Activated CD4-positive, alpha-beta memory T cell treated with anti-CD3 and anti-CD28 coated beads for 36 hours (primary cell): ENCODE measurements at places on chromosomes 7 and 10. TPM values are rescaled to one million over a fixed set of nuclear protein-coding genes. Genes with fewer than 3 reads are reported as not detected.

GRCh38 chr7:63093481-63093880 lies 905.2 kb upstream of the ZNF722 start:
- no peaks in the 10 kb centered on the region for H3K4me1 ChIP-seq
- H3K4me3 ChIP-seq, result no peak overlapping the region
- H3K27me3 ChIP-seq, result no peaks in the 10 kb centered on the region
- no peak overlapping the region for H3K27ac ChIP-seq

The ANKRD61 gene
- total RNA-seq, result 0.33 TPM

GRCh38 chr10:62577666-62578291 lies 203.6 kb downstream of the ZNF365 start:
- no peaks in the 10 kb centered on the region for H3K36me3 ChIP-seq
- H3K27me3 ChIP-seq, result peaks cover 11% of the 10 kb centered on the region
- H3K4me1 ChIP-seq, result no peaks in the 10 kb centered on the region
- DNase-seq, result no peak

- H3K36me3 ChIP-seq, result no peaks in the 10 kb centered on the region
- H3K27me3 ChIP-seq, result no peaks in the 10 kb centered on the region
- DNase-seq, result no peak
- no peak overlapping the region for H3K27ac ChIP-seq
- H3K4me3 ChIP-seq, result no peak overlapping the region
Observed at GRCh38 chr7:82816272-82816671, 346.4 kb downstream of the PCLO start.

The CTAGE8 gene
- 1.7 TPM for total RNA-seq

DNA sequence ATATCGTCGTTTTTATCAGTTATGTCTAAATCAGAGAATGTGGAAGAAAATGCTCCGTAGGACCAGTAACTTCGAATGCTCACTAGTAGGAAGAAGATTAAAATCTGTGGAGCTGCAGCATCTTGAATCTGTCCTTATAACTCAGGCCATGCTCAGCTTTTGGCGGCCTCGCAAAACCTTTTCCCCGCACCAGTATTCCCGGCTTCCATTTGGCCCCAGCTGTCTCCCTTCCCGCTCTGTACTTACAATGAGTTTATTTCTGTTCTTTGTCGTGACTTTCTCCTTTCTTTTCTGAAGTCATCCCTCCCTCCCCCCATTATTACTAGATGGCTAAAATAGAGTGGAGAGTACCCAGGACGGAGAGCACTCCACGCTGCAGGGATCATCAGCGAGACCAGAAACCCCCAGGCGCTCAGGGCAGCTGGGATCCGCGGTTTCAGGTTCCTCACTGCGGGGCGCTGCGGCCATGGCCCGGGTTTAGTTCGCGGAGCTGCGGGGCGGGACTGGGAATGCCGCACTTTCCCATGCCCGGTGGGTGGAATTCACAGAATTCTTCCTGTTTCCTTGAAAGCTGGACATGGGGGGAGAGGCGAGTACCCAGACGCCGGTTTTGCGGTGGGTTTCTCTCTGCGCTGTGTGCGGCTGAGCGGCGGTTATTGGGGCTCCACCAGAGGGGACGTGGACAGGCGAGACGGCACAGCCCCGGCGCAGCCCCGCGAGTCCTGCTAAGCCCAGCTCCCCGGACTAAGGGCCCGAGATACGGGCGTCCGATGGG lies 183.5 kb downstream of the POM121L12 start:
- H3K4me1 ChIP-seq, result no peaks in the 10 kb centered on the region
- H3K27me3 ChIP-seq, result no peaks in the 10 kb centered on the region
- H3K27ac ChIP-seq, result no peak overlapping the region
- no peak for DNase-seq
- H3K36me3 ChIP-seq, result peaks cover 3% of the 10 kb centered on the region
